ENCODE measurements at places on chromosomes 1 and 21. TPM values are rescaled to one million over a fixed set of nuclear protein-coding genes. Genes with fewer than 3 reads are reported as not detected.
A peak's percentile ranks its signal among the peaks of the same experiment; 100 is the strongest.

The ALX3 gene
- total RNA-seq: not detected

The TIAM1 gene
- total RNA-seq: 39.8 TPM

The CNIH3 gene
- 2.5 TPM for total RNA-seq

The LCE1B gene
- total RNA-seq: not detected

The LIX1L gene
- total RNA-seq: 21.4 TPM

The FAM163A gene
- total RNA-seq: 0.17 TPM

- no peak overlapping the region for H3K4me3 ChIP-seq
- no peak for DNase-seq
- no peak overlapping the region for H3K27ac ChIP-seq
- H3K27me3 ChIP-seq: no peaks in the 10 kb centered on the region
- H3K36me3 ChIP-seq: no peaks in the 10 kb centered on the region
These were observed 61.1 kb downstream of the FHAD1 start for GRCh38 chr1:15308135-15308534.

GRCh38 chr1:103122983-103123720 is 14.8 kb upstream of the COL11A1 start:
- no peak overlapping the region for H3K27ac ChIP-seq
- no peaks in the 10 kb centered on the region for H3K36me3 ChIP-seq
- H3K27me3 ChIP-seq: no peaks in the 10 kb centered on the region
- no peak for DNase-seq
- H3K4me3 ChIP-seq: no peak overlapping the region

- no peaks in the 10 kb centered on the region for H3K4me1 ChIP-seq
- H3K36me3 ChIP-seq: no peaks in the 10 kb centered on the region
- no peak for DNase-seq
- H3K27ac ChIP-seq: no peak overlapping the region
These were observed 25.1 kb downstream of the COL16A1 start for GRCh38 chr1:31678681-31679080.

GRCh38 chr1:95086949-95087533 is 14.3 kb upstream of the ALG14 start:
- H3K27ac ChIP-seq: no peak overlapping the region
- H3K27me3 ChIP-seq: peaks cover 6% of the 10 kb centered on the region
- no peak for DNase-seq
- H3K36me3 ChIP-seq: no peaks in the 10 kb centered on the region

GRCh38 chr1:1892079-1892762 is 1.3 kb upstream of the GNB1 start:
- H3K4me3 ChIP-seq: peak overlapping the region; percentile 77
- peak; percentile 63 for DNase-seq
- no peaks in the 10 kb centered on the region for H3K36me3 ChIP-seq
- H3K4me1 ChIP-seq: peaks cover 69% of the 10 kb centered on the region
- peak overlapping the region; percentile 78 for H3K27ac ChIP-seq

- no peak for DNase-seq
- H3K4me1 ChIP-seq: no peaks in the 10 kb centered on the region
- H3K4me3 ChIP-seq: no peak overlapping the region
- H3K36me3 ChIP-seq: no peaks in the 10 kb centered on the region
- H3K27ac ChIP-seq: no peak overlapping the region
These were observed 69.1 kb downstream of the COLGALT2 start for GRCh38 chr1:183968386-183968785.

GRCh38 chr1:26705788-26706311 is 10.0 kb downstream of the ARID1A start:
- no peak overlapping the region for H3K27ac ChIP-seq
- DNase-seq: no peak
- H3K4me1 ChIP-seq: peaks cover 72% of the 10 kb centered on the region
- no peaks in the 10 kb centered on the region for H3K27me3 ChIP-seq

DNA sequence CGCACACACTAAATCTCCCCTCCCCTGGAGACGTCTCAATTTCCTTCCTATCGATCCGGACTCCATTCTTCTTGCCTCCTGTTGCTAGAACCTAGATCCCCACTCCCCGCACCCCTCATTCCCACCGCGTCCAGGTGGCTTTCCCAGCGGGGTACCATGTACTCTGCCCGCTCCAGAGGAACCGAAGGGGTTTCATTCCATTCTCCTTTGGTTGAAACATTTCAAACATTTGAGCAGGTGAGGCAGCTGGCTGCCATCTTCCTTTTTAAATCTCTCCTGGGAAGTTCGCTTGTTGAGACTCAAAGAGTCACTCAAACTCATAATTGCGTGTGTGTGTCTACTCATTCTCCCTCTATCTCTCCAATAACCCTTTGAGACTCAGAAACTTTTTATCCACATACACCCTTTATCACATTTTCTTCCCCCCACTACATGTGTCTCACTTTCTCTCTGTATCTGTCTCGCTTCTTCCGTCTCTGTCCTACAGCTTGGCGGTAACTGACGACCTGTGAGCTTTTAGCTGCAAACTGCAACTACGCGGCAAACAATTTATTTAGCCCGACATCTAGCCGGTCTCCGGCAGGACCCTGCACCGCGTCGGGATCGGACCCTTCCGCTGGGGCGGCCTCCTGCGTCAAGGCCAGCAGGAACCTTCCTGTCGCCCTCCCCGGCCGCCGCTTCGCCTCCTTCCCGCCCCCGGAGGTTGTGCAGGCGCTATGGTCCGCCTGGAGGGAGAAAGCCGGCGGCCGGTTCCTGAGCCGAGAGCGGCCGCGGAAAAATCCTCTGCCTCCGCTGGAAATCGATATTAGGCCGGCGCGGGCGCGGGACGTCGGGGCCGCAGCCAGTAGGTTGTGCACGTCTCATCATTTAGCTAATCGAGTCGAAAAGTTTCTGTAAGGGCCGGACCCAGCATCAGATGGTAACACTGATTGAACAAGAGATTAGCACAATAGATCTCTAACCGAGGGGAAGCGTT is 3.0 kb upstream of the FOXD3 start:
- H3K4me3 ChIP-seq: no peak overlapping the region
- no peaks in the 10 kb centered on the region for H3K36me3 ChIP-seq
- H3K27me3 ChIP-seq: peaks cover 84% of the 10 kb centered on the region
- DNase-seq: no peak

DNA sequence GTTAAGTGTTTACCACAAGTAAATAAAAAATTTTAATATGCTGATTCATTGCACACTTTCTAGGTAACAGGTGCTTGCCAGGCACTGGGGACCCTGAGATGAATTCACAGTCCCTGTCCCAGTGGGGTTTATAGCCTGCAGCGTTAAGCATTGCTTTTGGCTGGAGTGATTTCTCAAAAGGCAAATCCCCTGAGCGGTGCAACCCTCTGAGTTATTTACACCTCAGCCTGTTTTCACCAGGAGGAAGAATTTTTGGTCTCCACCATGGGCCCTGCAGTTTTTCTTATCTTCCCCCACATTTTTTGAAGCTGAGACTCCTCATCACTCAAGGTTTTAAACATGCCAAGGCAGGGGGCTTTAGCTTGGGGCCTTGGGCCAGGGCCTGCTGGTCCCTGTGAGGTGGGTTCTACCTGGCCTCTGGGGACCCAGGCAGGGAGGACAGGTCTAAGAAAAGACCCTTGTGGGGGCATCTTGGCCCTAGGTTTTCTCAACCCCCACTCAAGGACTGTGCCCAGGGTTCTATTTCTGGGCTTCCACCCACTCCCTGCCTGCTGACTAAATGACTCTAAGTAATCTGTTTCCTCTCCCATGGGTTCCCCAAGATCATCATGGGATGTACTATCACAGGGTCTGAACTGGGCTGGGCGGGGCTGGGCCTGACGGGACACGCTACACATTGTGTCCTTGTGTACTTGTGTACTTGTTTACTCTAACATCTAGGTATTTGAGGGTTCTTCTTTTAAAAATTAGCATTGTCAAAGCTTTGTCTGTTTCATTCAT is 10.2 kb upstream of the CHIT1 start:
- no peak overlapping the region for H3K27ac ChIP-seq
- H3K27me3 ChIP-seq: peaks cover 5% of the 10 kb centered on the region
- H3K4me1 ChIP-seq: no peaks in the 10 kb centered on the region
- no peaks in the 10 kb centered on the region for H3K36me3 ChIP-seq
- no peak overlapping the region for H3K4me3 ChIP-seq
